ENCODE measurements at places on chromosomes 7 and 10.

- no peak for DNase-seq
Observed at GRCh38 chr10:20091698-20092097, 275.5 kb downstream of the PLXDC2 start.

GRCh38 chr10:122465401-122466040 lies 4.2 kb downstream of the HTRA1 start:
- DNase-seq, result no peak

DNA sequence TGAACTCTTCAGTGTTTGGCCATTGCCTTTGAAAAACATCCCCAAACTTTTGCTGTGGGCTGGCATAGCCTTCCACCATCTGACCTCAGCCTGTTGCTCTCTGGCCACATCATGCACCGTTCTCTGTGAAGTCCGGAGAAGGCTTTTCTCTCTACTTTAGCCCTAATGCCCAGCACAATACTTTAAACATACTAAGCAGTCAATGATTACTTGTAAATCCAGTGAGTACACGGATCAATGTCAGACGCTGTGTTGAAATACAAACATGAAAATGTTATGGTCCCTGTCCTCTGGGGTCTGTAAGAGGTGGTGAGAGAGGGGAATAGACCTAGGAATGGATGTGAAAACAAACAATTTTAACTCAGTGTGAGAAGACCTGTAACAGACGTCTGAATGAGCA lies 297.9 kb downstream of the PLXDC2 start:
- DNase-seq, result no peak

DNA sequence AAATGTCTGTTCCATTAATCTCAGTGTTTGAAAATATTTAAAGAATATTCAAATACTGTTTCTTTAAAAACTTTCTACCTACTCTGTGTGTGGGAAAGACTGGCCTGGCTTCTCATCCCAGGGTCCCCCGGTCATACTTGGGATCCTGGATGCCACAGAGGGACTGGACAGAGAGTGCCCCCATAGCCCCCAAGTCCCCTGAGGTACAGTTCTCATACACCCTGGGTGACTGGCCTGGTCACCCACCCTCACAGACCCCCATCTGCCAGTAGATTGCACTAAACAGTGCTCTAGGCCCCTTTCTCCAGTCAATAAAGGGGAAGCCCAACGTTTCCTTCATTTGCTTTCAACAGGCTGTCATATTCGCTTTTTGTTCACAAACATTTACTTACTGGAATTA lies 3.0 kb downstream of the TMEM273 start:
- DNase-seq, result no peak

- DNase-seq, result no peak
Observed at GRCh38 chr7:122520971-122521555, 177.9 kb downstream of the RNF133 start.

- no peak for DNase-seq
Observed at GRCh38 chr7:50679218-50680007, 103.3 kb downstream of the GRB10 start.

- peak; percentile 31 for DNase-seq
Observed at GRCh38 chr10:43390759-43391158, 18.2 kb downstream of the HNRNPF start.

GRCh38 chr10:30598105-30598776 lies 31.3 kb downstream of the LYZL2 start:
- DNase-seq, result no peak

DNA sequence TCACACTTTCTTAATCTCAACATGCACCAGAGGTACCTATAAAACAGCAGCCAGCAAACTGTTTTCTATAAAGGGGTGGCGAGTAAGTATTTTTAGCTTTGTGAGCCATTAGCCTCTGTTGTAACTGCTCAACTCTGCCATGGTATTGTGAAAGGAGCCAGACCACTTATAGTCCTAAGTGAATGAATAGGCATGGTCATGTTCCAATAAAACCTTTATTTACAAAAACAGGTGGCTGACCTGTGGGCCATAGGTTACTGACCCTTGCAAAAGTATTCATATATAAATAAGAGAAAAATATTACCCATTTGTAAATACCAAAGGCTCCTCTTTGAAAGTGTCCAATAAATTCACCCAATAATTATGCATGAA lies 50.3 kb downstream of the ICA1 start:
- no peak for DNase-seq

GRCh38 chr10:1043532-1043995 lies 5.4 kb downstream of the IDI1 start:
- peak; percentile 58 for DNase-seq

DNA sequence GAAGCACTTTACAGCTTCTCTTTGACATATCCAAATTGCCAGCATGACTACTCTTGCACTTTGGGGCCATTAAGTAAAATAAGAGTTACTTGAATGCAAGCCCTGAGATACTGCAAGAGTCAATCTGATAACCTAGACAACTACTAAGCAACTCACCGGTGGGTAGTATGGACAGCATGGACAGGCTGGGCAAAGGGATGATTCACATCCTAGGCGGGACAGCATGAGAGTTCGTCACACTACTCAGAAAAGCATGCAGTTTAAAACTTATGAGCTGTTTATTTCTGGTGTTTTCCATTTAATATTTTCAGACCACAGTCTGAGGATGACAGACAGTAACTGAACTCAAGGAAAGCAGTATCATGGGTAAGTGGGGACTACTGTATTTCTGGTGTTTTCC lies 84.0 kb downstream of the ORC5 start:
- no peak for DNase-seq

DNA sequence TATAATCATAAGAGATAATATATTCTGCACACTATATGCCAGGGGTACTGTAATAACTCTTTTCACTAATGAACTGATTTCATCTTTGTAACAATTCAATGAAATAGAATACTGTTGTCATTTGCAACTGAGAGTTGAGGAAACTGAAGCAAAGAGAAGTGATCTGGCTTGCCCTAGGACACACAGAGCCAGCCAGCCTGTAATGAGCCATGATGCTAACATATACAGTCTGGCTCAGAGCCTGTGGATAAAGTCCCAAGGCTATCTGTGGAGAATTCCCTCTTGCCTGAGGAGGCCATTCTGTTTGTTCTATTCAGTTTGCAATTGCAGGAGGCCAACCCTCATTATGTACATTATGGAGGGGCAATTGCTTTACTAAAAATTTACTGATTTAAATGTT lies 241.3 kb downstream of the CXCL12 start:
- DNase-seq, result no peak

DNA sequence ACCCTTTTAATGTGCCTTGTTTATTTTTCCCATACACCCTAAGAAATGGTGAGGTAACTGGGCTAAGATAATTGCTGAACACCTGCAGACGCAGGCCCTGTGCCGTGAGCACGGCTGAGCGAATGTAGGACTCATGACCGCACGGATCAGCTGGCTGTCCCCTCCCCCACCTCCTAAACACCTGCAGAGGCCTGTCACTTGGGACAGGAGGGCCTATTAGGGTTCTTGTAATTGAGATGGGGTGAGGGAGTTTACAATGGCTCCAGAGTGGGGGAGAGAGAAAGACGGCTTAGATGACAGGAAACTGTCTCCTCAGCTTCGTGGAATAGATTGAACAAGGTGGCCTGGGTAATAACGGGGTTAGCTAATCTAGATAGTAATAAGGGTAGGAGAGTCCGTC lies 291.7 kb upstream of the HABP2 start:
- DNase-seq, result no peak

DNA sequence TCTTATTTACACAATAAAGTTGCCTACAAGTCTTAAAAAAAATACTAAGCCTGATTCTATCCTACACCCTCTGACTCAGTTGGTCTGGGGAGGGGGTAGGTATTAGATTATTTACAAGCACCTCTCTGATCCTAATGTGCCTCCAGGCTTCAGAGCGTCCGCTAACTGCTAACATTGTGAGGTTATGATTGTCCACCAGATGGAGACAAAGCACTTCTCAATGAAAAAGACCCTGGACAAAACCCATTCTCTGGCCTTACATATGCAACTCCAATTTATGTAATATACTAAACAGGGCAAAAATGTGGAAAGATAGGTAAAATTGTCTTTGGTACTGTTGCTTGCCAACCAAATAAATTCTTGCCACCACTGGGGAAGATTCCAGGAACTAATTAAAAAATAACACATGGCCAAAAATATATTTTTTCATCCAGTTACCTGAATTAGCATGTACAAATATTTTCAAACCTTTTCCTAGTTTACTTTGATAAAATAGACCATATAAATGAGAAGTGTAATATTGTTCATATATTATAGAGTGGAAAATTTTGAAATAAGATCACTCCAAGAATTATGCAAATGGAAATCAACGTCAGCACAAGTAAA lies 92.4 kb downstream of the KIF20B start:
- DNase-seq, result peak; percentile 14

DNA sequence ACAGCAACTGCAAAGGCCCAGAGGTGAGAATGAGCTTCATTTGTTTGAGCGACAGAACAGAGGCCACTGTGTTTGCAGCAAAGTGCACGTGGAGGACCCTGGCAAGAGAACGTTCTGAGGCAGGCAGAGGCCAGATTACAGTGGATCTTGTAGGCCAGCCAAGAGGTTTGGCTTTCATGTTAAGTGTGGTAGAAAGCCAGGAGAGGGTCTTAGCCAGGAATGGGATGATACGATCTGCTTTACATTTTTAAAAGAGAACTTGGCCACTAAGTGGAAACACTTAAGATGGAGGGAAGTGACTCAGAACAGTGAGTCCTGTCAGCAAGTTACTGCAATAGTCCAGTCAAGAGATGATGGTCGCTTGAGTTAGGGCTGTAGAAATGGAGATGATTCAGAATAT lies 4.6 kb downstream of the CCDC136 start:
- no peak for DNase-seq

- no peak for DNase-seq
Observed at GRCh38 chr10:128001849-128002248, 94.9 kb downstream of the PTPRE start.

Measured in CD4-positive, alpha-beta T cell treated with Interferon gamma for 1 hour (primary cell).